Right lobe of liver (tissue), 6 donors: ENCODE measurements at places on chromosomes 2 and 18. TPM values are rescaled to one million over a fixed set of nuclear protein-coding genes. Genes with fewer than 3 reads are reported as not detected.

The ZNF532 gene
- 6.4 TPM for total RNA-seq

The TFPI gene
- 195 TPM for total RNA-seq

The IL36RN gene
- total RNA-seq = not detected

The SEMA4C gene
- total RNA-seq = 12.4 TPM

The HSPE1 gene
- total RNA-seq = 250 TPM

The LAMA3 gene
- total RNA-seq = 1.3 TPM

The DNAJC10 gene
- 29.8 TPM for total RNA-seq

The LBH gene
- total RNA-seq = 10.6 TPM

The KCNF1 gene
- not detected for total RNA-seq

The LYG1 gene
- 1.00 TPM for total RNA-seq

The HTR2B gene
- 0.53 TPM for total RNA-seq

The ZNF892 gene
- total RNA-seq = 1.8 TPM

The GRHL1 gene
- 11.2 TPM for total RNA-seq

The REG3G gene
- total RNA-seq = not detected

The ITGB6 gene
- total RNA-seq = not detected

The PRKD3 gene
- total RNA-seq = 15.2 TPM

The PARD6G gene
- 1.8 TPM for total RNA-seq

The AQP12A gene
- total RNA-seq = not detected
